ENCODE measurements at places on chromosomes 6 and 20.

GRCh38 chr6:44535446-44535845 lies 147.9 kb downstream of the CDC5L start:
- DNase-seq = no peak

- DNase-seq = no peak
Measured at GRCh38 chr6:166949528-166950442, 6.6 kb downstream of the RNASET2 start.

DNA sequence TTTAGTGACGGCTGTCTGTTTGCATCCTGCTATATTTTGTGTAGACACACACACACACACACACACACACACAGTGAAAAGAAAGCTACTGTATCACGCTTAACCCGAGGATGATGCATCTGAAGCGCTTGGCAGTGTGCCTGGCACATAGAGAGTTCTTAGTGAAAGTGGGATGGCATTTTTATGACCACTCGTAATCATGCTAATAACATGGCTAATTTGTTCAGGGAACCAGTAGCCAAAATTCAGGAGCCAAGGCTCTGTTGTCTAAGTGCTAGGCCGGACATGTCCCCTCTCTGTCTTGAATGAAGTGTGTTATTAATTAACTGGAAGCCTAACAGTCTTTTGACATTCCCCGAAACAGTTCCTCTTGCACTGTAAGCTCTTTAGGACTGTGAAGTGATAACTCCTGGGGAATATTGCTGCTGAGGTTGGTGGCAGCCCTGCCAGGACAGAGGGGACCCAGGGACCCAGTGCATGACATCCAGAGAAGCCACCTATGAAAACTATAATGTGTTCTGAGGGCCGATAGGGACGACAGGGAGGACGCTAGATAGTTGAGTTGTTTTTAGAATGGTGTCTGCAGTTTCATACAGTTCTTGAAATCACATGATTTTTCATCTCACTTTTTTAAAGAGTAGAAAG lies 45.0 kb upstream of the IRF4 start:
- DNase-seq = no peak

DNA sequence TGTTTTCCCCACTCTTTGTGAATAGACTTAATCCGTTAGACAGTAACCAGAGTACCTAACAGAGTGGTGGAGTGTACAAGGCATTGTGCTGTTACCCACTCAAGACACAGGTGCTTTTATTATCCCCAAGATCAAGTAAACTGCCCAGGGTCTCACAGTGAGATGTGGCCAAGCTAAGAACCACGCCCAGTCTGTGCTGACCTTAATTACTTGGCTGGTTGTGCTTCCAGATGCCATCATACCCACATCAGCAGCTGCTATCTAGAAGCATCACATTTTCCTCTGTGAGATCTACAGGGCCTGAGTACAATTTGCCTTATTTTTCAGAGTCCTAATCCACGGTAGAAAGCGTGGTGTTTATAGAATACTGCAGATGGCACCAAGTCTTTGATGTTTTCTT lies 70.3 kb downstream of the GFRA4 start:
- no peak for DNase-seq

- DNase-seq = no peak
Measured at GRCh38 chr6:70841112-70841511, 115.7 kb downstream of the B3GAT2 start.

DNA sequence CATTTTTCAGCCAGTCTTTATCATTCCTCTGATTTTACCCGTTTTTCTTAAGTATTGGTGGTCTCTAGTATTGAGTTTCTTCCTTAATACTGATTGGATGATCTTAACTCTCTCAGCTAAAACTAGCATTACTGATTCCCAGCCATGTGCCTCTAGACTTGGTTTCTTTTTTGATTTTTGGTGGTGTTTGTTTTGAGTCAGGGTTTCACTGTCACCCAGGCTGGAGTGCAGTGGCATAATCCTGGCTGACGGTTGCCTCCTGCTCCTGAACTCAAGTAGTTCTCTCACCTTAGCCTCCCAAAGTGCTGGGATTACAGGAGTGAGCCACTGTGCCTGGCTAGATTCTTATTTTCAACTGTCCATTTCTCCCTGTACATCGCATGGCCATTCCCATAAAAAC lies 24.9 kb downstream of the DPPA5 start:
- DNase-seq = no peak

DNA sequence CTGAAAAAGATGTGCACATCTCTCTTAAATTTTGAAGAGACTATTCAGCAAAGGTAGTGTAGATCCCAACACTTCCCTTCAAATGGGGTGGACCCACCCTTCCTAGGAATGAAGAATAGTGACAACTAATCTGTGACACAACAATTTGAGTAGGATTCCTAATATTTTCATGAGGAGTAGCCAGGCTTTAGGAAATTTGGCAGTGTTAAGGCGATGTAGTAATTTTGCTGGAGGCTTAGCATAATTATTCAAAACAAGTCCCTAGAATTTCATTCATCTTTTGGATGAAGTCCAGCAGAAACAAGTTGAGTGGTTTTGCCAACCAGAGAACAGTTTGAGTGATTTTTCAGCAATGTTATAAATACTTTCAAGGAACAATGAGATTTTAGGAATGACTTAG lies 52.4 kb downstream of the ELOVL4 start:
- DNase-seq = no peak

All from activated naive CD4-positive, alpha-beta T cell treated with Interleukin-2 at 50 U/mL for 16 hours (primary cell).